ENCODE measurements at places on chromosomes 5 and 9.

DNA sequence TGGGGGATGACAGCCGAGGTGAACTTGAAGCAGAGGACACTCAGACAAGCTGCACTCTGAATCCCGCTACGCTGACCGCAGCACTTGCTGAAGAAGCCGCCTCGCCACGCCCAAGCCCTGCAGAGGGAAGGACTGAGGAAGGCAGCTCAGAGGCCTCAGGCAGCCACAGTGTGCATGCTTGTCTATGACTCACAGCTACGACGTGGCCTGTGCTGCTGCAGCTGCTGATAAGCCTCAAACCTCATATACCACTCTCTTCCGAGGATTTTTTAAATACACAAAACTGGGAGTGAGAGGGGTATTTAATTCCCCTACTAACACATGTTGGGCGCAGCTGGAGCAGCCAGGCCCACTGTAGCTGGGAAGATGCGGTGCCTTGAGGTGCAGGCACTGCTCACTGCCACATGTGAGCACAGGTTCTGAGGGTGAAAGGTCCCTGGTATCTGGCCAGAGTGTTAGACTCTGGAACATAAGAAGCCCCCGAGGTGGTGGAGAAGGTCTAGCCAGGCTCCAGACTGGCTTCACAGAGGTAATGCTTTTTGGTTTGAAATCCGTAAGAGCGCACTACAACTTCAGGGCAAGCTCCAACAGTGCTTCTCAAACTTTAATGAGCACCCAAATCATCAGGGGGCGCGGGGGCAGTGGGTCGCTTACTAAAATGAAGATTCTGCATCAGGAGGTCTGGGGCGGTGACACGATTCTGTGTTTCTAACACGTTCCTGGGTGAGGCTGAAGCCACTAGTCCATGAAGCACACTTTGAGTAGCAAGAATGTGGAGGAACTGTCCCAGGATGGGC is 196.8 kb downstream of the AUH start:
- peak; percentile 95 for DNase-seq

- no peak for DNase-seq
Measured at GRCh38 chr9:30851600-30851999, 1532.8 kb upstream of the ACO1 start.

- DNase-seq, result peak; percentile 22
Measured at GRCh38 chr9:18437315-18438201, 36.4 kb upstream of the ADAMTSL1 start.

- DNase-seq, result no peak
Measured at GRCh38 chr9:437066-437465, 222.4 kb downstream of the DOCK8 start.

GRCh38 chr9:94568972-94569712 is 14.3 kb downstream of the PCAT7 start:
- DNase-seq, result no peak

DNA sequence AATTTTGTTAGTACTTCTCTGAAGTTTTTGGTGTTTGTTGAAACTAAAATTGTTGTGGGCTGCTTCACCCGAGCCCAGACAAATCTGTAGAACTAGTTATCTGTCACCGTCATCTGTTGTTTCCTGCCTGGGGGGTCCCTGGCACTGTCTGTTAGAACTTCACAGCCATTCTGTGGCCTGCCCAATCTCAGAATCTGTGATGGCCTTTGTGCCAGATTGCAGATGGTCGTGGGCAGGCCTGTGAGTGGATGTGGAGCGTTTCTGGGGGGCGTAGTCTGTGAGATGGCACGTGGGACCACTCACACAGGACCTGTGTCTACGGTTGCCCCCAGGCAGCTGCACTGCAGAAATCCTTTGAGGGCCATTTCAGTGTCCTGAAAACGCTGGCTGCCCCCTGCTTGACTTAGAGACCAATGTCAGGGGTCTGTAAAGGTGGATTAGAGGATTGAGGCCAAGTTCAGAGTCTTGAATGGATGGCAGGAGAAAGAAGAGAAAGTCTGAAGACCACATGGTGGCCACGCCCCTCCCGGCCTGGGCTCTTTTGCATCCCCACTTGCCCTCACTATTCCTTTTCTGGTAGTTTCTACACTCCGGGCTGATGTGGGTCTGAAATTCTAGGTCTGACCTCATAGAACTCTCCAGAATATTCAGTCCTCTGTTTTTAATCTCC is 38.3 kb downstream of the TRIO start:
- DNase-seq, result no peak

- no peak for DNase-seq
Measured at GRCh38 chr5:1386274-1386717, 41.4 kb upstream of the CLPTM1L start.

DNA sequence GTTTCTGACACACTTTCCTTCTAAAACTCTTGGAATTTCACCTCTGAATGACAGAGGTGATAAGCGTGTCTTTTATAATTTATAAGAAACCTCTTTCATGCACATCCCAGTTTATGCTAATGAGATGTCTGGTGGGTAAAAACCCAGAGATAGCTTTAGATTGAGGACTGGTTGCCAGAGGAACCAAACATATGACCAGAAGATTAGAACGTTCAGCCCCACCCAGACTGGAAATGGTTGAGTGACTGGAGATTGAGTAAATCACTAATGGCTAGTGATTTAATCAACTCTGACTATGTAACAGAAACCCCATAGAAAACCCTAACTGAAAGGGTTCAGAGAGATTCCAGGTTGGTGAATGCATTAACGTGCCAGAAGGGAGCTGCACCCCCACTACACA is 69.2 kb downstream of the CDH18 start:
- DNase-seq, result no peak

- no peak for DNase-seq
Measured at GRCh38 chr5:96340357-96340756, 92.7 kb downstream of the PCSK1 start.

DNA sequence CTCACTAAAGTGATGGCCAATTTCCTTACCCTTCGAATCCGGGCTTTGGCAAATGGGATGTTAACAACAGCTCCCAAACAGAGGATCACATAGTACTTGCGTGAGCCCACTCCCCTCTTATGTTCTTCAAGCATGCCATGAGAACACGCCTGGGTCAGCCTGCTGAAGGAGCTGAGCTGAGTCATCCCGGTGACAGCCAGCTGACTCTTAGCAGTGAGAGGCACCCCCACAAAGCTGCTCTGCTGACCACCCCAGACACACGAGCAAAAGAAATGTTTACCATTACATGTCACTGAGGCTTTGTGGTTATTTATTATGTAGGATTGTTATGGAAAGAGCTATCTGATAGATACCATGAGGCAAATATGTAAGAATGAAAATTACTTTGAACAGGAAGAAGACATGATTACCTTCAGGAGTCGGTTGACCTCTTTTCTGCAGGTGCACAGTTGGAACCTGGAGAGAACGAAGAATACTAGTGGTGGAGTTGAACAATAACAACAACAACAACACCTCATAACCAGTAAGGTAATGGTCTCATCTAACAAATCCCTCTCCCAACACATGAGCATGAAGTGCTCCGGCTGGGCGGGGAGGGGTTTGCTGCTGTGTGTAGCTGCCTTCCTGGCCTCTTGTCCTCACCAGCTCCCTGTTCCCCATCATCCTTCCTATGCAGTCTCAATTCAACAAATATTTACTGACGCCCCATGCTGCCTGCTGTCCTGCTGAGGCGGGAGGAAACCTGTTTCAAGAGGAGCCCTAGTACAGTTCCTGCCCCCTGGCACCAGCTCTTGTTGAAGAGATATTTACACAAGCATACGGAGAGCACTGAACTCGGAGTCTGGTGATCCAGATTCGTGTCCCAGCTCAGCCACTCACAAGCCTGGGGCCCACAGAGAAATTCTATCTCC is 69.4 kb upstream of the LHFPL2 start:
- DNase-seq, result peak; percentile 37

DNA sequence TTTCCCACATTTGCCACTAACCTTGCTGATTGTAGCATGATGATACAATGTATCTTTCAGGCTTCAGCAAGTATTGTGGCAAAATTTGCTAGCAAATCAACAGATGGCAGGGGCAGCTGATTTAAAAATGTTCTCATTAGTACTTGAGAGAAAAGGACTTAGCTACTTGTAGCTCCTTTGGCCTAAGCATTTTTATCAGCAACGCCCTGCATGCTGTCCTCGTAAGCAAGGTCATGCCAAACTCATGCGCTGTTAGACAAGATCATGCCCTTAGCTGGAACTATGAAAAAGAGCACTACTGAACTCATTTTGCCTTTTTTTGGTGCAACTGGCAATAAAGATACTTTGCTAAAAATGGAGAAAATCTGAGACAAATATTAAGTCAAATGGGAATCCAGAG is 197.1 kb downstream of the ICE1 start:
- DNase-seq, result no peak

GRCh38 chr9:135219676-135220600 is 132.5 kb downstream of the OLFM1 start:
- DNase-seq, result no peak

GRCh38 chr5:115520191-115520590 is 24.4 kb downstream of the FEM1C start:
- DNase-seq, result no peak

GRCh38 chr9:84393266-84393950 is 52.9 kb upstream of the SLC28A3 start:
- DNase-seq, result no peak

DNA sequence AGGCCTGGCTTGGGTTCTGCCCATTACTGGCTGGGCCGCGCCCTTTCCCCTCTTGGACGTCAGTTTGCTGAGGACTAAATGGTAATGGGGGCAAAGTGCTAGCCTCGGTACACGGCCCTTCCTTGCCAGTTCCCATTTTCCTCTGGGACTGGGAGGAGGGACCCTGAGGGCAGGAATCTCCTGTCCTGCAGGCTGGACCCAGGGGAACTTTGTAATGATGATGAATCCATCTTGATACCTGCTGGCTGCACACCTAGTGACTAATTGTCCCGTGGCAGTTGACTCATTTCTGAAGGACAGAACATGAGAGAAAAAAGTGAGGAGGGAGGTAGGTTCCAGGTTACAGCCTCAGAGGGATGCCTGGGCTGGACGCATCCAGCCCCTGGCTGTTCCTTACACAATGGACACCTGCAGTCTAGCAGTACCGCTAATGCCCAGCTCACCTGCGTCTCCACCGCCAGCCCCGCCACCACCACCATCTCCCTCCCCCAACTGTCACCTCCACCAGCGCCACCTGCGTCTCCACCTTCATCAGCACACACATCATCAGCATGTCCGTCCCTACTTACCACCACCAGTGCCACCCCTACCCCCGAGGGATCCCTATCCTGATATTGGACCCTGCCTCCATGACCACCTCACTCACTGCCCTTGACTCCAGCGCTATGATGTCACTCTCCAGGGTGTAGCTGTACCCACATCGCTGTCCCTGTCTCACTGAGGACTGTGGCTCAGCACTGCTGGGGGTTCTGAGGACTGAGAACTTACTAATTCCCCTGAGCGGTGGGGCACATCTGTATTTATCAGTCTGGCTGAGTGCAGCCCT is 4.3 kb downstream of the CDHR2 start:
- no peak for DNase-seq

DNA sequence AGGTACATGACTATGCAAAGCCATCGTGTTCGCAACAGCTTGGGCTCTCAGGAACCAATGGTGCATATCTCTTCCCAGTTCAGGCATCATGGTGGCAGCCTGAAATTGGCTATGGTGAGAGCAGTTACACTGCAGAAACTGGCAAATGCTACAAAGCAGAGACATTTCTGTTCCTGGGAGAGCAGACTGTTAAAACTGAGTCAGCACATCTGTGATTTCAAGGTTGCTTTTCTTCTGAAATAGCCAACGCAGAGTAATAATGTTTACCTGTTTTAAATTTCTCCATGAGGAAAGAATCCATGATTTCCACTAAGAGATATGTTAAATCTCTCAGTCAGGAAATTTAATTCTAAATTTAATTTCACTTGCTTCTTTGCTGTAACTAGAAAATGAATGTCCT is 47.8 kb downstream of the C7 start:
- DNase-seq, result no peak
